ENCODE measurements at places on chromosomes 4 and X.

DNA sequence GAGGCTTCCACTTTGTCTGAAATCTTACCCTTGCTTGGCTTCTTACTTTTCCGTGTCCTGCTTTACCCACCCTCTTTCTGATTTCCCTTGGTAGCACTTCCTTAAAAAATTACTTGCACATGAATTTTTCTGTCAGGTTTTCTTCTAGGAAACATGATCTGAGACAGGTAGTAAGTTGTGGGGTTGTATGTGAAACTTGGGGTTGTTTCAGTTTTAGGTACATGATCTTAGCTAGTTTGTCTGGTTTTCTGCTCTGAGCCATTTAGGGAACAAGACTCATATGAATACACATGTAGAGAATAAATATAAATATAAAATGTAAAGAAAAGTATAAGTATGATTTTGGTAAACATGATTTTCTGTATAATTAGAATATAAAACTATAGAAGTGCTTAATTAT, 17.4 kb upstream of the ARMCX2 start:
- no peak for DNase-seq

DNA sequence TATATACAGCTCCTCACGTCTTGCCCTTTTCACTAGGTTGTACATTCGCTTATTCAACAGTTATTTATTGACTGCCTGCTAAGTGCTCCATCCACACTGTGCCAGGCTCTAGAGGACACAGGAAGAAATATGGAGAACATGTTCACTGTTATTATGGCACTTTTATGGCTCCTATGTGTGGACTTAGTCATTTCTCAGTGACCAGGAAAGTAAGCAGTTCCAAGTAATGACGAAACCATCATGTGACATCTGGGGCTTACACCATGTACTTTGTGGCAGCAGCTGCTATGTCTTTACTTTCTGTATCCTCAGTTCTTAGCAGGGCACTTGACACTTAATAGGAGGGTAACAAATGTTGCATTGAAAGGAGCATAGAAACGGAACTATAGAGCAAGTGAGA, 278.0 kb downstream of the ANK2 start:
- no peak for DNase-seq

DNA sequence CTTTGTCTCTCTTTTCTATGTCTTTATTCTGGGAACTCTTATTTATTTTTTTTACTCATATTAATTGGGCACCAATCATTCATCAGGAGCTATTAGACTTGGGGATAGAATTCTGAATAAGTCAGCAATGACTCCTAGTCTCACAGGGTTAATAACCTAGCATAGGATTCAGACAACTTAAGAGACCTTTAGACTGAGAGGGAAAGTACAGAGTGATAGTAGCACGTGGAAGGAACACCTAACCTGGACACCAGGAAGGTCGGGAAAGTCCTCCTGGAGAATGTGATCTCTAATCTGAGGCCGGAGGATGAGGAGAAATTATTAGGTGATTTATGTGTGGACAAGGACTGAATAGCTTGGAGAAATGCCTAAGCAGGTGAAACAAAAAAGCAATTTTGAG, 3.9 kb upstream of the SYNPO2 start:
- DNase-seq: no peak

DNA sequence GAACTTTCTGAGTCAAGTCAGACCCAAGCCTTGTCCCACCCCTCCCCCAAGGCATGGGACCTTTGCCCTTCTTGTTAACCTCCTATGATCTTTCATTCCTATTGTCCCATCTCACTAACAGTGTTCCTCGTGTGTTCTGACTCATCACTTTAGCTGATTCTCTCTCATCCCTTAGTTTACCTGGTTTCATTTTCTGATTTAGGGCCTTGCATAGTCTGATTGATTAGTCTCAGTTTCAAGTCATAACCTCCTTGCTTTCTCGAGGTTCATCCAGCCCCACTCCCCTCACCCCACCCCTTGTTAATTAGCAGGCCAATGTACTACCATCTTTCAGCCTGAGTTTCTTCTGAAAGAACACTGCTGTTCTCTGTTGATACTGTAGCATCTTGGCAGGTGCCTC, 517.4 kb downstream of the RPA4 start:
- no peak for DNase-seq

DNA sequence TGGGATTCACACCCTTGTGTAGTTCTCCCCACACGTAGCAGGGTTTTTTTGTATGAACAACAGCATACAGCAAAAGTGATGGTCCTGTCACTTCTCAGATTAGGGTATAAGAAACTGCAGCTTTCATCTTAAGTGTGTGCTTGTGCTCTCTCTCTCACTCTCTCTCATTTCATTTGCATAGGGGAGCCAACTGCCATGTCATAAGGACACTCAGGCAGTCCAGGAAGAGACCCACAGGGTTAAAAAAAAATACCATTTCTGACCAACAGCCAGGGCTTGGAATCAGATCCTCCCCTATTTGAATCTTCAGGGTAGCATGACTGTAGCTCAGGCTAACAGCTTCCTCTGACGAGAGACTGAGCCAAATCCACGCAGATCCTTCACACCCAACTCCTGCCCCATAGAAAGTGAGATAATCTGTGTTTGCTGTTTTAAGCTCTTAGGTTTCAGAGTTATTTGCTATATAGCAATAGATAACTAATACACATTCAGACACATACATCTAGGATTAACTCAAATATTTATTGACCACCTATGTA, 331.2 kb downstream of the PAPSS1 start:
- no peak for DNase-seq

GRCh38 chr4:153497091-153497531, 31.0 kb downstream of the TMEM131L start:
- no peak for DNase-seq

DNA sequence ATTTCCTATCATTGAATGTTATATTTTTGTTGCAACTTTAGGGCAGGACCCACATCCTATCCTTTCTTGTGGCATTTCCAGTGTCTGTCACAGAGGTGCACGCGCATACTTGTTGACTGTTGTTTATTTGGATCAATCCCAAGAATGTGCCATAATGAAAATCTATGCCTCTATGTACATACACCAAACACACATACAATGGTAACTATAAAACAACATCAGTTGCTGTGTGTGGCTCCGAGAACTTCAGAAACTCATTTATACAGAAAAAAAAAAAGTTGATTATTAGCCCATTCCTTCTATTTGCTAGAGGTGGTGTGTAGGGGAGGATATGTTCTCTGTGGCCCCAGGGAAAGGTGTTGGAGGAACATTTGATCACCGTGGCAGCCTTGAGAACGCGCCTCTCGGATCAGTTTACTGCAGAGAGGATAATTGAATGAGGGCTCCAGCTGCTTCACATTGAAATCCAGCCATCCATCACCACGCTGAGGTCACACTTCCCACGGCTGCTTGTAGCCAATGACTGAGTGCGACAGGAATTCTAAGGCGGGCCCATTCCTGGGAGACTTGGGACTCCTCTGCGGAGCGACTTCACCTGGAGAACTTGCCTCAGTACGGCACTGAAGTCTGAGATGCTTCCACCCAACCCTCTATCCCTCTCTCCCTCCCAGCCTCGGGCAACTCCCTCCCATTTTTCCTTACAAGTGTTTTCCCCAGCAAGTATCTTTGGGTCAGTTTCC, 19.5 kb downstream of the SMPX start:
- no peak for DNase-seq

DNA sequence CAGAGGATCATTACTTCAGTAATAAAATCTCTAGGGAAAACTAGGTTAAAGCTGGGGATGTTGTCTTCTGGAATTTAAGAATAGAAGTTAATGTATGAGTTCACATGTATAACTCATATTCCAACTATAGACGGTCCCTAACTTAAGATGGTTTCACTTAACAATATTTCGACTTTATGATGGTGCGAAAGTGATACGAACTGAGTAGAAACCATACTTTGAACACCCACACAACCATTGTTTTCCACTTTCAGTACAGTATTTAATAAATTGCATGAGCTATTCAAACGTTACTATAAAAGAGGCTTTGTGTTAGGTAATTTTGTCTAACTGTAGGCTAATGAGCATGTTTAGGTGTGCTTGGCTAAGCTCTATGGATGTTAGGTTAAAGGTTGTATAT, 38.7 kb downstream of the CCSER1 start:
- no peak for DNase-seq

Data from Right ventricle myocardium superior (tissue), 1 donor.